Activated CD8-positive, alpha-beta memory T cell treated with anti-CD3 and anti-CD28 coated beads for 1 hour (primary cell): ENCODE measurements at places on chromosomes 2 and 18.

GRCh38 chr2:192546565-192546964 lies 351.8 kb upstream of the TMEFF2 start:
- DNase-seq = no peak

- no peak for DNase-seq
Measured at GRCh38 chr2:189648846-189649509, 12.3 kb upstream of the ASNSD1 start.

- no peak for DNase-seq
Measured at GRCh38 chr2:239568601-239569000, 167.8 kb upstream of the HDAC4 start.

DNA sequence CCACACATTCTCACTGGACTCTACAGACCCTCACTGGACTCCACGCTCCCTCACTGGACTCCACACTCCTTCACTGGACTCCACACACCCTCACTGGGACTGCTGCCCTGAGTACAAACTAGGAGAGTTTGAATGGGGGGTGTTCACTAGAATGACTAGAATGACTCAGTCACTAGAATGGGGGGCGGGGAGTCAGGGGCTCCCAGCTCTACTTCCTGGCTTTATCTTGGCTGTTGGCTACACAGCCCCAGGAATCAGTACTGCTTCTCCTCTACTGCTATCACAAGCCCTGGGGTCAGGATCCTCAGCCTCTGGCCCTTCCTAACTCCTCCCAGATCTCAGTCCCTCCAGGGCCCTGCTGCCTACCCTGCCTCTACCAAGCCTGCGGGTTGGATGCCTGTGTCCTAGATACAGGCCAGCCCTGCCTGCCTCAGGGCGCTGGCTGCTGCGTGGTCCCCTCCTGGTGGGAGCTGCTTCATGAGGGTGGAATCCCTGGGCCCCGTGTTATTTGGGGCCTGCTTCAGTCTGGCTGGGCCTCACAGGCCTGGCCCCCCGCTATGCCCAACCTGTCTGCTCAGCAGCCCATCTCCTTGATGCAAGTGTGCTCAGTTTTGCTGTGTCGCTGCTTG lies 7.8 kb downstream of the PTMA start:
- no peak for DNase-seq

- DNase-seq = no peak
Measured at GRCh38 chr2:54597153-54597848, 126.2 kb upstream of the EML6 start.

- no peak for DNase-seq
Measured at GRCh38 chr2:186059096-186059495, 320.5 kb downstream of the FSIP2 start.

DNA sequence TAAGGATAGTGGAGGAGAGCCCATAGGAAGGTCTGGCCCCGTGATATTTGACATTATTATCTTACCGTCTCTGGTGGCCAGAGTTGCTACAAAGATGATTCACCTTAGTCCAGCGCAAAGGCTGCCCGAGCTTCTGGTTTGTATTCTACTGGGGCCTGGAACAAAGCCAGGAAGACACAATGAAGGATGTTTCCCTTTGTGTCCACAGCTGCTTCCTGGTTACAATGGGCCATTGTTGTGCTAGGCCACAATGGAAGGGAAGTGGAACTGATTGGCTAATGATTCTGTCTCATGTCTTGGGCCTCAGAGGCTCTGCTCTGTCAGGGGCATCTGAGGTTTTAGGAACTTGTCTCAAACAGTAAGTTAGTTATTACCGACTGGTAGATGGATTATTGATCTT lies 132.2 kb downstream of the TDRD15 start:
- no peak for DNase-seq

DNA sequence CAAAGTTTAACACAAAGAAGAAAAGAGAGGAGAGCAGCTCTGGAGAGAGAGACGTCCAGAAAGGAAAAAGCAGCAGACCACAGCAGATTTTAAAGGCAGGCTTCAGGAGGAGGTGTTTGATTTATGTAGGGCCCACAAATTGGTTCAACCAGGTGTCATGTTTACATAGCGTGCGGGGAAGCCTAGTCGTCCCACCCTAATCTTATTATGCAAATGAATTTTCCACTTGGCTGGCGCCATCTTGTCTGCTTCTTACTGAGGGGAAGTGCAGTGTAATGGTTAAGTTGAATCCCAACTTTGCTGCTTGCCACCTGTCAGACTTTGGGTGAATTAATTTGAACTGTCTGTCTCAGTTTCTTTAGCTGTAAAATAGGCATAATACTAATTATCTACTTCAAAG lies 282.4 kb upstream of the CYRIA start:
- DNase-seq = no peak

DNA sequence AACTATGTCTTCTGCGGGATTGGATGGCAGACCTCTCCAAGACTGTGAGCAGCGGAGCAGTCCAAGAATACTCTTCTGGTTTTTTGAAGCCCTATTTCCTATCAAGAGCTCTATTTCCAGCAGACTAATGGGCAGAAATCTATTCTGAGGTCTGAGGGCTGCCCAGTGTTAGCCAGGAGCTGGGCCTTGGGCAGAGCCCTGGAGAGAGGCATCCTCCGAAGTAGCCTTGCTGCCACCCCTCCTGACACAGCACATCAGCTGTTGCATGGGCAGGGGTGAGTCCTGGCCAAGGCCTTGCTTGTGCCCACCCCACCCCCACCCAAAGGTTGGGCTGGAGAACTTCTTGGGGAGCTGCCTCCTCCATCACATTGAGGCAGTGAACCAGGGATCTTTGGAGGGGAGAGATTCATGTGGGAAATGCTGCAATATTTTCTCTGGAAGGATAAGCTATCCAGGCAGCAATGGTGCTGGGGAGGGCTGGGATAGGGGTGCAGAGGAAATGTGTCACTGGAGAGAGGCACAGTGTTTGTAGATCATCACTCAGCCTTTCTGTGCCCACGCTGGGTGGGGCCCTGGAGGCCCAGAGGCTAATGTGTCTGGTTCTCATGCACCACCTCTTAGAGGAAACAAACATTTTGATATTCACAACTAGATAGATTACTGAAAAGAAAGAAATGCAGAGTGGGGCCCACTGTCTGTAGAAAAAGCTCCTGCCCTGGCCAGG lies 104.7 kb downstream of the VSNL1 start:
- no peak for DNase-seq

GRCh38 chr2:121709776-121710469 lies 26.8 kb downstream of the NIFK start:
- no peak for DNase-seq

GRCh38 chr2:177147093-177147694 lies 65.4 kb upstream of the HNRNPA3 start:
- DNase-seq = no peak

GRCh38 chr2:176652300-176653182 lies 383.3 kb downstream of the MTX2 start:
- DNase-seq = no peak
